ENCODE measurements at places on chromosomes 2 and 18.

DNA sequence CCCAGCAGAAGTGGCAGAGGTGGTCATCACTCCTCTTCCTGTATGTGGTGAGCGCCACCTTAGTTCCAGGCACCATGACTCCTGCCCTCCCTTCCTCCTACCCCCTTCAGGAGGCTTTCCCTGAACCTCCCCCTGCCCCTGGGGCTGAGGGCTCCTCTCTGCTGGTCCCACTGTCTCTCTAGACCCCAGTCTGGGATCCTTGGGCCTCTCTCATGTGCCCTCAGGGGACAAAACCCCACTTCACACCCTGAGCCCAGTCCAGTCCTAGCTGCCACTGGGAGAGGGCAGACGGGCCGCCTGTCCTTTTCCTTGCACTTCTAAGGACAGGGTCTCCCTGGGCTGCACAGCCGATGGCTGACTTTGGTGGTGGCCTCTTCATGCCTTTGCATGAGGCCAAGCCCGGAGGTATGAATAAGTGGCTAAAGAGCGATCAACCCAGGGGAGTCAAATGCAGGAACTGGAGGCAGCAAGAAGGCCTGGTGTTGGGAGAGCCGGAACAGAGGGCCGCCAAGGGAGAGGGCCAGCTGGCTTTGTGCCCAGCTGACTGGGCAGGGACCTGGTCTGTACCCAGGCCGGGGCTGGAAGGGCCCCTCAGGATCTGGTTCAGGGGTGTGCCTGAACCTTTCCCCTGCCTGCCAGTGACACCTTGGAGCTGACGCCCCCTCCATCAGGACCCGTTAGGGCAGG is 29.5 kb downstream of the GLI2 start:
- no peak for DNase-seq

DNA sequence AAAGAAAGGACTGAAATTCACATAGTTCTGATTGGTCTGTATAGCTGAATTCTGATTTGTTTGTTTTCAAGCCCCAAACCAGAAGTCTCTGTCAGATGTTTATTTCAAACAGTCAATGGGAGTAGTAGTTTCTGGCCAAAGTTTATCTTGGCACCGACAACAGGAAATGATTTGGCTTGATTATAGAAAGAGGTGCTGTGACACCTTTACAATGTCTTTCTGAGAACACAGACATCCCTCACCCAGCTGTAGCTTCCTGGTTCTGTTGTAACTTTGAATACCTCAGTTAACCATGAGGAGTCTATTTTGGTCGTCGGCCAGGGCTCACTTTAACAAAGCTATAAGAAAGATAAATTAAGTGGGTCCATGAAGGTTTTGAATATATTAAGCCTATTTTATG is 545.0 kb upstream of the ZNF804A start:
- no peak for DNase-seq

DNA sequence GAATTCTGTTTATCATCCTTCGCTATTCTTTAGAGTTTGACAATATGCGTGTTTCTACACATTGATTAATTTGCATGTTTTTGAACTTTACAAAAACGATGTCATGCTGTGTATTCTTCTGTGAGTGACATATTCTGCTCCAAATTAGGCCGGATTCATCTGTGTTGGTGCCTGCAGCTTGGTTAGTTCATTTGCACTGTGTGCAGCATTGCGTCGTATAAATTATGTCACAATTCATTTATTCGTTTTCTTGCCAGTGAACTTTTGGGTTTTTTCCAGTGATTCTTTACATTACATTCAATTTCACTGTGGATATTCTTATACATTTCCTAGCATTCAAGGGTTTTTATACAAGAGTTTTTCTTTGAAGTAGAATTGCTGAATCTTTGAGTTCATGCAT is 118.3 kb downstream of the KCNF1 start:
- no peak for DNase-seq

DNA sequence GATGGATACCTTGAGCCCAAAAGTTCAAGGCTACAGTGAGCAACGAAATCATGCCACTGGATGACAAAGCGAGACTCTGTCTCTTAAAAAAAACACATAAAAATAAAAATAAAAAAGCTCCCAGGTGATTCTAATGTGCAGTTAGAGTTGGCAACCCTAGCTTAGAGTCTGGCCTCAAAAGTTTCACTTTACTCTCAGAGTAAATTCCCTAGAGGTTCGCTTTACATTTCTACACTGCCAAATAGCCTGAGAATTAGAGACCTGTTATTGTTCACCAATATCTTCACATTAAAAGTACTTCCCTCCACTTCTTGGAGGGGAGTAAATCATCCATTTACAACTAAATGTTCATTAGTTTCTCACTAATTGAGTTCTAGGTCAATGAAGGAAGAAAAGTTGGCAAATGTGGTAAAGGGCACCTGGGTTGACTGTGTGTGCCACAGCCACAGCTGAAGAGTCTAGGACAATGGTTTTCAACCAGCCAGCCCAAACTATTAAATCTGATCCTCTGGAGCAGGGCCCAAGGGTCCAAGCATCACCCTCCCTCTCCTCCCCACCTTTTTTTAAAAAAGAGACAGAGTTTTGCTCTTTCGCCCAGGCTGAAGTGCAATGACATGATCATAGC is 15.2 kb upstream of the TMEM37 start:
- no peak for DNase-seq

- DNase-seq: no peak
Measured at GRCh38 chr2:222320436-222321395, 21.9 kb upstream of the PAX3 start.

GRCh38 chr18:75264926-75265597 is 54.5 kb downstream of the TSHZ1 start:
- DNase-seq: no peak

DNA sequence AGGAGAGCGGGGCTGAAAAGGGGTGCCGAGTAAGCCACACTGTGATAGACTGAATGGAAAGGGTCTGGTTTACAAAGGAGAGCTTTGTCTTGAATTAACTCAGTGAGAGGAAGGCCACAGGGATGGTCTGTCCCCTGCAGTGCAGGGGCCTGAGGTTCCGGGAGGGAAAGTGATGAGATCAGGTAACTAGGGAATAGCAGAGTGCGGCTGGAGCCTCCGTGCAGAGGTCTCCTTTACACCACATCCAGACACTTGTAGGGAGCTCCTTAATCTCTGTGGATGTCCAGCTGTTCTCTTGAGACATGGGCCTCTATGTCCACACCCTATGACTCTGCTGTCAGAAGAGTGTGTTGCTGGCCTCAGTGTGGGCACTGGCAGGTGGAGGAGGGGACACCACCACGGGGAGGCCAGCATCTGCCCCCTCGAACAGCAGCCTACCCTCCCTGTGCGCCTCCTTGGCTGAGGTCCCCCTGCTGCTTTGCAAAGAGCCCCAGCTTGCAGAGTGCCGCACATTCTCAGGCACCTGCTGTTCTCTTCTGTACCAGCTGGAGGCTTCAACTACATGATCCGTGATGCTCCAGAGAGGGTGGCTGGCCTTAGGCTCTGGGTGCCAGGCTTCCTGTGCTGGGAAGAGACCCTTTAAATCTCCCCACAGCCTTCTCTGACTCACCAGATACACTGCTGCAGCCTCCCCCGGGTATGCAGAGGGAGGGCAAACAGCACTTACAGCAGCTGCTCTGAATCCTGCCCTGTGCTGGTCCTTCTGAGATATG is 25.9 kb downstream of the ENOSF1 start:
- no peak for DNase-seq

GRCh38 chr2:128228894-128229293 is 89.8 kb downstream of the HS6ST1 start:
- DNase-seq: no peak

DNA sequence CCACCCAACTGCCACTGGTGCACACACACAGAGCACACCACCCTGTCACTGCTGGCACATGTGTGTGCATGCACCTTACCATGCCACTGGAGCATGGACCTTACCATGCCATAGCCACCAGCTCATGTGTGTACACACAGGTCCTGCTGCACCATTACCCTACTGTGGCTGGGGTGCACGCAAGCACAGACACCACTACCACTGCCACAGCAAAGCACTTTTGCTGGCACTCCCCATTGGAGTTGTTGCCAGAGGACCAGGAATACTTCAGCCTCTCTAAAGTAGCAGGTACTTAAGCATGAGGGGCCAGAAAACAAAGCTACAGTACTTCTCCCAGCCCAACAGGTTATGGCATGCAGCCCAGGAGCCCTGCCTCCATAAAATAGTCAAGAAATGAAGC is 404.8 kb downstream of the MBD2 start:
- DNase-seq: no peak

DNA sequence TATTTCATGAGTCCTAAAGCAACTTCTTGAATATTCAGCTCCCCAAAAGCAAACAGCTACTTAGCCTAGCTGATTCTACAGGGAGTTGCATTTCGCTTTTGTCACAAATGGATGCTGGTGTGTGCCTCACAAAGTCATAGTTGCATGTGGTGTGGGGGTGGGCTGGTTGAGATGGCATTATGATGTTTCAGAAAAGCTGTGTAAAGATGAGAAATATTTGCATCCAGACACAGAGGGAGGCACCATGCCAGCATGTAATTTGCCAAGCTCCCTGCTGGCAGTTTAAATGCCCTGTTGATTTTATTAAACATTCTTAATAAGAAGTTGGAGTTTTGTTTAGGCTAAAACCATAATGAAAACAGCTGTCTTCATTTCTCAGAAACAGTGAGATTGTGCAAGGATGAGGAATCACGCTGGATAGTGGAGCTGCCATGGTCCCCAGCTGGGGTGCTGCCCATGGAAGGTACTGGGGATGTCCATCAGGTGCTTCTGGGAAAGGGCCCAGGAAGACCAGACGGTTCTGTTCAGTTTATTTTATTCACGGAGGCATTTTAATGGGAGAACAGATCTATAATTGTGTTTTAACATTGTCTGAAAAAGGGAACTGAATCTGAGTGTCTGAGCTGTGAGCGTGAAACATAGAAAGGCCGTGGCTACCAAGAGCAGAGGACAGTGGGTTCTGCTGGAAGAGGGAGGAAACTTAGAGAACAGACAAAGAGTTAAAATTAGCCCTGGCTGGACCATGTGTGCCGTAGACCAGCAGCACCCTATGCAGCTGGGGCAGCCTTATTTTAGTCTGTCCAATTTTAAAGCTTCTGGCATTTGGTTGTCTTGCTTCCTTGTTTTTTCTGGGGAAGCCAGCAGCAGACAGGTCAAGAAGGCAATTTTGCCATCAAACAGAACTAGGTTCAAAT is 177.1 kb downstream of the FAM210A start:
- no peak for DNase-seq

DNA sequence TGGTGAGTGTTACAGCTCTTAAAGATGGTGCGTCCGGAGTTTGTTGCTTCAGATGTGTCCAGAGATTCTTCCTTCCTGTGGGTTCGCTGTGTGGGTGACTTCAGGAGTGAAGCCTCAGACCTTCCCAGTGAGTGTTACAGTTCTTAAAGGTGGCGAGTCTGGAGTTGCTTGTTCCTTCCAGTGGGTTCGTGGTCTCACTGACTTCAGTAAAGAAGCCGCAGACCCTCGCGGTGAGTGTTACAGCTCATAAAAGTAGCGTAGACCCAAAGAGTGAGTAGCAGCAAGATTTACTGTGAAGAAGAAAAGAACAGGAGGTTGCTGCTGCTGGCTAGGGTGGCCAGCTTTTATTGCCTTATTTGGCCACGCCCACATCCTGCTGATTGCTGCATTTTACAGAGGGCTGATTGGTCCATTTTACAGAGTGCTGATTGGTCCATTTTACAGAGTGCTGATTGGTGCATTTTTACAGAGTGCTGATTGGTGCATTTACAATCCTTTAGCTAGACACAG is 34.0 kb upstream of the SPTBN1 start:
- DNase-seq: peak; percentile 10

DNA sequence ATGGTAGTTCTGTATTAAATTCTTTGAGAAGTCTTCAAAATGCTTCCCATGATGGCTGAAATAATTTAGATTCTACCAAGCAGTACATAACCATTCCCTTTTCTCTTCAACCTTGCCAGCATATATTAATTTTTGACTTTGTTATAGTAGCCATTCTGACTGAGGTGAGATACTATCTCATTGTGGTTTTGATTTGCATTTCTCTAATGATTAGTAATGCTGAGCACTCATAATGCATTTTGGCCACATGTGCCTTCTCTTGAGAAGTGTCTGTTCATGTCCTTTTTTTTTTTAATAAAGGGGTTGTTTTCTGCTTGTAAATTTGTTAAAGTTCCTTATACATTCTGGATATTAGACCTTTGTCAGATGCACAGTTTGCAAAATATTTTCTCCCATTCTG is 173.9 kb downstream of the CALCRL start:
- DNase-seq: no peak

DNA sequence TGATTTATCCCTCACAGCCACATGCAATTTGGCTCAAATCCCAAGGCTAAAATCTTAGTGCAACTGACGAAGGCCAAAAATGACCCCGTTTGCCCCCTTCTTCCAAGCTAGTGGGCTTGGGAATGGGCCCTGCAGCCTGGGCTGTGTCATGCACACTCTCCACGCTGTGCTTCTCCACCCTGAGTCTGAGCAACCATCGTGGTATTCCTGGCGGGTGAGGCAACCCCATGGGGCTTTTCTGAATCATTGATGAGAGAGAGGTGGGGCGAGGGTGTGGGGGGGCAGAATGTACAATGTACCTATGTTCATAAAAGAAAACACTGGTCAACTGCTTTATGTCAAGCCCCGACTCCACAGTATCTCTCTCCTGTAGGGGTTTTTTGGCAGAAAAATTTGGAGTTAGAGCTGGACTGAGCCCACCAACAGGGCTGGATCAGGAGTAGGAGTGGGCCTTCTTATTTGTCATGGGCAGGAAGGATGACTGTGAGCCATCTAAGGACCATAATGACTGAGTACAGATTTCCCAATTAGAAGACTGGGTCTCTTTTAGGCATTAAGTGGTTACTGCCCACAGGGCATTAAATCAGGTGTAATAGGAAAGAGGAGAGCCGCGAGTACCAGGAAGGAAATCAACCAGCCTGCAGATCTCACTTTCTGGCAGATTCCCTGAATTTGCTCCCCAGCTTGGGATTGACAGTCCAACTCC is 8.9 kb downstream of the SULT1C2 start:
- DNase-seq: no peak

All from stimulated activated CD8-positive, alpha-beta memory T cell treated with anti-CD3 and anti-CD28 coated beads, Interleukin-15, amount 100 ng/mL, for 48 hours (primary cell).